ENCODE measurements at places on chromosomes 3 and 15.

DNA sequence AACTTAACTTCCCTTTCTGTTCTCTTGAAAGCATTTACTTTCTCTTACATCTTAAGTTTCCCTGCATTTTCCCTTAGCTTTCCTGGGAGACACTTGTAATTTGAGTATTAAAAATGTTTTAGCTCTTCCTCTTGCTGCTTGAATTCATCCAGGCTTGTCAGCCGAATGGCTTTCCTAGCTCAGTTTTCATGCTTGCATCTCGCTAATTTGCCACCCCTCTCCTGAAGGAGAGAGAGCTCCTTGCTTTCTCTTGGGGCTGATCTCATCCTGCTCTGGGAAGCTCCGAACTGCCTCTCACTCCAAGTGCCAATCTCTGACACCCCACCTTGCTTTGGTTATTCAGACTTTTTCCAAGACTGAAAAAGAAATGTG lies 374.6 kb upstream of the TBL1XR1 start:
- no peak for DNase-seq

DNA sequence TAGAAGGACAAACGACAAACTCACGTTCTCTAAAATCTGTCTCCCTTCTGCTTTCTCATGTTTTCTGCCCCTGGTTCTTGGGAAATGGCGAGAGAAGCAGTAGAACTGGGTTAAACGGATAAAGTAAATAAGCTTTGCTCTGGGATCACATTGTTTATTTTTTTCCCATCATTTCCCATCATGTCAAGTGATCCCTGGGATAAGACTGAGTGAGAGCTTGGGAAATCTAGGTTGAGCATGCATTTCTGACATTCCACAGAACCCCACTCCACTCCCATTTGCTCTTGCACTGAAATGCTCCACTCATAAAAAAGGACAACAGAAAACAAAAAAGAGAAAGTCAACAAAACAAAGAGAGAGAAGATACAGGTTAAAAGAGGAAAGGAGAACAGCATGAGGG lies 69.1 kb downstream of the SEMA6D start:
- no peak for DNase-seq

- no peak for DNase-seq
These were observed 73.1 kb downstream of the SATB1 start for GRCh38 chr3:18351823-18352744.

DNA sequence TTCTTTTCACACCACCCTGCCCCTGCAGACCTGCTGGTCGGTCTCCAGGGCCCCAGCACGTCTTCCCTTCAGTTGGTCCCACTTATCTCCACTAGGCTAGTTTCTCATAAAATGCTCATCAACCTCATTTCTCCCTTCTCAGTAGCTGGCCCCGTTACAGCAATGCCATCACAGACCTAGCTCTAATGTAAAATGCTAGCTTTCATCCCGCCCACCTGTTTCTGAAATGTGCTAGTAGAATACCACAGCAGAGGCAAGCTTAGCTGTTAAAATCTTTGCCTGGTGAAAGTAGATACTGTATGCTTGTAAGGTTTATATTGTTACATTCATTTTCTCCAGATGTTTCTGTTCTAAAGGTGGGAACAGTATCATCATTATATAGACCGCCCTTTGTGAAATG lies 13.1 kb downstream of the MKRN2OS start:
- no peak for DNase-seq
